ENCODE measurements at places on chromosomes 3 and 15.
A peak's percentile ranks its signal among the peaks of the same experiment; 100 is the strongest.

DNA sequence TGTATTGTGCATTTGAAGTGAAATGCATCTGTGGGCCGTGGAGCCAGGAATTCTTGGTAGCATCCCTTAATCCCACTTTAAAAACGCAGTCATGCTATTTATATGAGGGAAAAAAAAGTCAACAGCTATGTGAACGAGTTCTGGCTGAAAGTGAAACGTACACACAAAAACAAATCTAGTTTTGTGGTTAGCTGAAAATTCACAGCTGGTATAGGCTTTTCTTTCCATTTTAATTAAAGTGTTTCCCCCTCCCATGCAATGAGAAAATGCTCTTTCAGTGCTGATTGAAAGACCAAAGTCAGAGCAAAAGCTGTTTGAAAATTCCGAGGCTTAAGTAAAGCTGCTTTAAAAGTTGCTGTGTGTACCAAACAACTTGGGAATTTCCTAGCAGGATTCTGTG lies 297.4 kb downstream of the PLCL2 start:
- DNase-seq: no peak

DNA sequence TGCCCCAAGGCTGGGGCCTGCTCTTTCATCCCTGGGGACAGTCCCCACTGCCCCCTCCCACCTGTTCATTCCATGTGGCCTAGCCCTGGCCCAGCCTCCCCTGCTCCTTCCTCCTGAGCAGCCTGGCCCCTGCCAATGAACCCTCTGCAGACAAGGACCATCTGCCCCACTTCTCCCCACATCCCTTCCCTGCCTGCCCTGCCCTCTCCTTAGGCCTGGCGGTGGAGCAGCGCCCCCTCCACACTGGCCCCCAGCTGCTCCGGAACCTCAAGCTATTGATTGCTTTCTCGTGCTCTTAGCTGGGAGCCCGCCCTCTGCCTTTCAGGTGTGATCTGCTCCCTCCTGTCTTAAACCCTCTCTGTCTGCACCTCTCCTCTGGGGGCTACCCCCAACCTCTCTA lies 8.0 kb downstream of the PLXNA1 start:
- no peak for DNase-seq

DNA sequence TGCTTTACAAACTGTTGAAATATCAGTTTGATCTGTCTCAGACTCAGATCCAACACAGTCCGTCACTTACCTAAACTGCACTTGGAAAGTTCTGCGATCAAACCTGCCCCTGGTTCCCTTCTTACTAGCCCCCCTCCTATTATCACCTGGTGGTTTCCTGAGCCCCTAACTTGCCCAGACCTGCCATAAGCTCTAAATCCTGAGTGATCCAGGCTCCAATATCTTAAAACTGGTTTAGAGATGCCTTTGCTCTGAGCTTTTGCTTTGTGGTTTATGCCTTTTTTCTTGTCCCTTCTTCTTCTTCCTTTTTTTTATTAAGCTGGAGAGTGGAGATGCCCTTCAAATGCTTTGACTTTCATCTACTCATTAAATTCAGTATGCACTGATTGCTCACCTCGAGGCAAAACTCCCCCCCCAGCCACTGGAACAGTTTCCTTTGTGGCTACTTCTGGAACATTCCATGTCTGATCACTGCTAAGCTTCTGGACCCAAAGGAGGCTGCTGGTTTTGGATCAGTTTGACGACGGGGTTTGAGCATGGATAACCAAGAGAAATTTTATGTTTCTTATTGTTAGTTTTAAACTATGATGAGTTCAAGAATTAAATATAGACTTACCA lies 3.5 kb upstream of the ITGB5 start:
- no peak for DNase-seq

- no peak for DNase-seq
These were observed 714.8 kb downstream of the FHIT start for GRCh38 chr3:60536420-60536819.

DNA sequence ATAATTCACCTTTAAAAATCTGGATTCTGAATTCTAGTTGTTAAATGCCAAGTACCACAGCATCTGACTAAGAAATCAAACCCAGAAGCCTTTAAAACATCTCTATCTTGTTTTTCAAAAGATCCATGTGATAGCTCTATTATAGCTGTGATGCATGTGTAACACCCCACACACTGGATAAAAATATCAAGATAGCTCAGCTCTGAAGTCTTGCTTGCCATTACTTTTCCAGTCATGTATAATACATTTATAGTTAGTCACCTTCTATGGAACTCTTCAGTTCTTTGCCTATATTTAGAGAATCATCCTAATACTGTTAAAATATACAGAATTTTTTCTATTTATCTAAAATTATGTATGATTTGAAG lies 11.6 kb downstream of the ARPP19 start:
- no peak for DNase-seq

DNA sequence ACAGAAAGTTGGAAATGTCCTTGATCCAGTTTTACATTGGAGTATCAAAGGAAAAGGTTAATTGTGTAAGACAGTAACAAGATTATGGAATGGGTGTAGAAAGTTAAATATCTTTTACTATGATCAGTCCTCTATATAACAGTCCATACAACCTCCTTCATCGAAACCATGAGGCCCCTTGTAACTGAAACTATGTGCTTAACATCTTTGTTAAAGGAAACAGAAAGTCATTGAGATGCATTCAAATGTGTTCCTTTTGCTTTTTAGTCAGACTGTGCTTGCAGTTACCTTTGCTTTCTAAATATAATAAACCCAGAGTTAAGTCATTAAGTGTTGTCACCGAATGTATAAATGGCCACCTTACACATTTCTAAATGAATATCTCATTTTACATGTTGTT lies 1298.5 kb downstream of the ROBO2 start:
- no peak for DNase-seq

GRCh38 chr3:128559486-128560225 lies 66.7 kb upstream of the GATA2 start:
- DNase-seq: no peak

- DNase-seq: peak; percentile 53
These were observed 22.5 kb upstream of the BFSP2 start for GRCh38 chr3:133377396-133377795.

DNA sequence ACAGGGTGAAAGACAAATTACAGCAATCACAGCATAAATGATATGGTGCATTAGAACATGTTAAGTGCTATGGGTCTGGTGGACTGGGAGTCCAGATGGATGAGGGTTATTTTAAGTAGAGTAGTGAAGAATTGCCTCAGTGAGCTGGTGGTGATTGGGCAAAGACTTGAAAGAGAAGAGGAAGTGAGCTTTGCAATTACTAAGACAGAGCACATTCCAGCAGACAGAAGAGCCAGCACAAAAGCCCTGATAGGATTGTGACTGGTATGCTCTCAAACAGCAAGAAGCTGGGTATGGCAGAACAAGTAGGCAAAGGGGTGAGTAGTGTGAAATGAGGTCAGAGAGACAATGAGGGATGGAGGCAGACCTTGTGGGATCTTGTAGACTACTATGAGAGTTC lies 2.1 kb upstream of the ACKR4 start:
- DNase-seq: no peak

GRCh38 chr3:160099834-160100233 lies 111.2 kb downstream of the IL12A start:
- no peak for DNase-seq

- DNase-seq: no peak
These were observed 2.4 kb downstream of the SIAH2 start for GRCh38 chr3:150760431-150761200.

DNA sequence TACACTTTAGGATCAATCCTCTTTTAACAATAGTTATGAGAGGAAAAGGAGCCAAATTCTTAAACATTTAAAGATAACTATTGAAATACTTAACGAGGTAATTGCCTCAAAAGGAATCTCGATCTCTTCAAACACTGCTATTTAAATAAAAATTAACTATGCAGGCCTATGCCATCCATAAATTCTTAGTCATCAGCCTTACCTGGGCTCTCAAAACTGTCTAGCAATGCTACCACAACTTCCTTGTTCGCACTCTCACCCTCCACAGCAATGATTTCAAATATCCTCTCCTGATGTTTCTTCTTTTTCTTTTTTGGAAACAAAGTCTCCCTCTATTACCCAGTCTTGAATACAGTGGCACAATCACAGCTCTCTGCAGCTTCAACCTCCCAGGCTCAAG lies 12.3 kb downstream of the ETFA start:
- DNase-seq: no peak

GRCh38 chr15:100291106-100291505 lies 50.7 kb downstream of the ADAMTS17 start:
- DNase-seq: no peak

GRCh38 chr15:77576538-77576937 lies 56.2 kb downstream of the LINGO1 start:
- no peak for DNase-seq

DNA sequence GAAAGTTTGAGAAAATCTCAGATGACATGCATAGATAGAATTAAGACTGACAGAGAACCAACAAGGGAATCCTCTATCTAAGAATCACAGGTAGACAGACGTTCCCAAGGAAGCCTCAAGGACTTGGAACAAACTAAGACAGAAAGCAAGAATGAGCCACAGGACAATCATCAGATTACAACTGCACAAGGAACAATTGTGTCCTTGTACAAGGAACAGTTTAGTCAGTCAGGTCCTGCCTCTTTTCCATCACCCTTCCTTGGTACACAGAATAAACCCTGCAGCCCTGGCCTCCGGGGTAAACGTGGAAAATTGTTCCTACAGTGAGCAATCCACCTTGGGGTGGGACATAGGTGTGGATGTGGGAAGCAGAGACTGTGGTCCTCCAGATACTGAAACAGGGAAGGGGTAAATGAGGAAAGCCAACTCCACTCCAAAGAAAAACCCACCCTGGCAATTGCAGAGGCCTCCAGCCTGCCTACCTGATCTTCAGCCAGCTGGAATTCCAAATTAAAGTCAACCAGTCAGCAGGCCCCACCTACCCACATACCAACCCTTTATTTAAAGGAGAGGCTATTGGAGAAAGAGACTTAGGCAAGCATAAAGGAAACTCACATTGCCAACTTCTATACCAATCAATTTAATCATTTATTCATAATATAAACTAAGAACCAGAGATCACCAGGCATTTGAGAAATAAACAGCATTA lies 73.4 kb downstream of the ULK4 start:
- DNase-seq: no peak

DNA sequence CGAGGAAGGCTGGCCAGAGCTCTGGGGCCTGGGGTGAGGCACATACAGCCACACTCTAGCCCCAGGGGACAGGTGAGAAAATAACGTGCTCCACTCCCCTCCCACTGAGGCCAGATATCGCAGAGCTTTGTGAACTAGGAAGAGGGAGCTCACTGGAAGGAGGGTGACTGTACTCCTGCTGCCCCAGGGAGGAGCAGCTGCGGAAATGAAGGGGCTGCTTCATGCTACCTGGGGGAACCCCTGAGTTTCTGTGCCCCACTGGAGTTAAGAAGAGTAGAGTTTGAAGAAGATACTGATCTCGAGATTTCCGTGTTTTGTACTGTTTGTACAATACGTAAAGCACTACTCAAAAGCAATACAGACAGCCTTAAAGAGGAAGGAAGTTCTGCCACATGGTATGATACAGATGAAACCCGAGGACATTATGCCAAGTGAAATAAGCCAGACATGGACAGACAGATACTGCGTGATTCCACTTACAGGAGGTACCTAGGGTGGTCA lies 44.6 kb downstream of the CMTM6 start:
- no peak for DNase-seq

DNA sequence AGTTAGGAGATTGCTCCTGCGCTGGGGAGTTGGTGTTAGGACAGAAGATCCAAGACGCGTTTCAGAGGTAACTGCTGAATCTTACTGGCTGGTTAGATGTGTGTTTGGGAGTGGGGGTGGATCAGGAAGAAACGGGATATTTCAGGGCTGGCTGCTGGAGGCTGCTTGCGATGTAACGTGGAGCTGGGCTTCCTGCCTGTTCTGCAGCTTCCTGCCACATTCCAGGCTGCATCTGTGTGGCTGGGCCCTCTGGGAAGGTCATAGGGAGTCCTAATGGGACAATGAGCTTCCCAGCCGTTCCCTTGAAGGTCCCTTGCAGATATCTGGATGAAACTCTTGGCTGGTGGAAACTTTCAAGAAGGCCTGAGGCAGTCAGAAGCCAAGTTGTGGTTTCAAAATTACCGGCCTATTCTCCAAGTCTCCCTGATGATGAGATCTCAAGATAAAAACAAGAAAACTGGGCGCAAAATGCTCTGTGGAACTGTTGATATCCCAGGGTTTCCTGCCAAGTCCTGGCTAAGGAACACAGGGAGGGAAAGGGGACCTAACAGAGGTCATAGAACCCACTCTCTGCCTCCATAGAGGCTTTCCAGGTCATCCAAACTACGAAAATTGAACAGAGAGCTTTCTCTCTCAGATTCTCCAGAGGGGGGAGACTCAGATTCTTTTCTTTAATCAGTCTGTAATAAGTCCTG lies 67.0 kb downstream of the NOX5 start:
- DNase-seq: no peak

DNA sequence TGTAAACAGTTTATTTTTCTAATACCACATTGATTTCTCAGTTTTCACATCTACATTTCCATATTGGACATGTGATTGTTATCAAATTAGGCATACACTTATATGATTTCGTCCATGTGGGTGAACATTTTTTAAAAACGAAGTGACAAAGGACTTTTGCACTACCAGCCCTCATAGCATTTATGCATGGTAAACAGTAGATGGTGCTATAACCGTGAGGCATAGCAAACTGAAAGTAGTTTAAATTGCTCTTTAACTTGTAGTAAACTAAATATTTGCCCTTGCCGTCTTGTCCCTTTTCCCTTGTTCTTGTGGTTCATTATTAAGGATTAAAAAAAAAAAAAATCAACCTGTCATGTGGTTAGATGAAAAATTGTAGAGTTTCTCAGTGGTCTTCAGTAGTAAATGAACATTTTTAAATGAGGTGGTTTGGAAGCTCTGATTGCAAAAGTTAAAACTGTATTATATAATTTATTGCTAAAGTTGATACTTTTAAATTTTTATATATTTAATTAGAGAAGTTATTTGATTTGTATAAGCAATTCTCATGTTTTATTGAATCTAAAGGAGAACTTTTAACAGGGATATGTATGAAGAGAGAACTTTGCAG lies 24.0 kb downstream of the STX19 start:
- DNase-seq: peak; percentile 53

GRCh38 chr3:165883863-165884478 lies 46.7 kb upstream of the BCHE start:
- no peak for DNase-seq

DNA sequence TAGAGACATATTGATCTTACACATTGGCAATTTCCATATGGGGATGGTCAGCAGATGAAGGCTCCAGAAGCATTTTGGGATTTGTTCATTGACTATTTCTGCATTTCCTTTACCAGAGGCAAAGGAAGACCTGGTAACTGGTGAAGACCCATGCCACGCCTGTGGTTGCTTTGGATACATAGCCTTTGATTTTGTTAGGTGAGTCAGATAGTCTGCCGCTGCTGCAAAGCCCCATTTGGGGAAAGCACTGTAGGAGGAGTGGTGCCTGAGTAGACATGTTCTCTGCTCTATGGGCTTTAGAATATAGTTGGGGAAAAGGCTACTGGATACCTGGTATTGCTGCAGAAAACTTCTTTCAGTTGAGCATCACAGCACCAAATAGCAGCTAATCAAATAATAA lies 56.8 kb downstream of the TFG start:
- no peak for DNase-seq

- DNase-seq: no peak
These were observed 329.2 kb downstream of the PTPRG start for GRCh38 chr3:61890586-61890985.
